Urinary bladder (tissue), 4 donors: ENCODE measurements at places on chromosomes 12 and 14. TPM values are rescaled to one million over a fixed set of nuclear protein-coding genes. Genes with fewer than 3 reads are reported as not detected.

Gene CLMN
- total RNA-seq: 11.1 TPM

Gene TPH2
- not detected for total RNA-seq

Gene PPP1R36
- 1.8 TPM for total RNA-seq

Gene GPRC5A
- total RNA-seq: 12.1 TPM

Gene IAPP
- not detected for total RNA-seq

Gene CMA1
- 3.2 TPM for total RNA-seq

Gene ARF6
- 49.1 TPM for total RNA-seq
